ENCODE measurements at places on chromosomes 11 and 22. TPM values are rescaled to one million over a fixed set of nuclear protein-coding genes. Genes with fewer than 3 reads are reported as not detected.

SCGB2A2 gene
- total RNA-seq = not detected

FJX1 gene
- total RNA-seq = 14.4 TPM

PYGM gene
- total RNA-seq = 0.05 TPM

BDNF gene
- 46.9 TPM for total RNA-seq

USH1C gene
- not detected for total RNA-seq

FAT3 gene
- total RNA-seq = 1.2 TPM

All from M059J (cell line).